ENCODE measurements at places on chromosomes 4 and X. TPM values are rescaled to one million over a fixed set of nuclear protein-coding genes. Genes with fewer than 3 reads are reported as not detected.

ABRAXAS1 gene
- 7.8 TPM for total RNA-seq

STATH gene
- total RNA-seq: not detected

LGI2 gene
- total RNA-seq: not detected

DCAF8L2 gene
- not detected for total RNA-seq

F8 gene
- total RNA-seq: 1.3 TPM

GRCh38 chr4:101345596-101346350 is 1.6 kb downstream of the PPP3CA start:
- H3K36me3 ChIP-seq: no peaks in the 10 kb centered on the region
- H3K27ac ChIP-seq: peak overlapping the region; percentile 89
- peaks cover 62% of the 10 kb centered on the region for H3K4me1 ChIP-seq
- DNase-seq: peak; percentile 36

GRCh38 chrX:18933617-18934016 is 50.3 kb downstream of the PHKA2 start:
- no peak overlapping the region for H3K4me3 ChIP-seq
- H3K4me1 ChIP-seq: no peaks in the 10 kb centered on the region
- no peaks in the 10 kb centered on the region for H3K27me3 ChIP-seq
- no peak for DNase-seq
- no peak overlapping the region for H3K27ac ChIP-seq

GRCh38 chr4:140806163-140806562 is 50.0 kb upstream of the TBC1D9 start:
- peaks cover 29% of the 10 kb centered on the region for H3K27me3 ChIP-seq
- no peak overlapping the region for H3K27ac ChIP-seq
- H3K4me1 ChIP-seq: peaks cover 8% of the 10 kb centered on the region
- no peaks in the 10 kb centered on the region for H3K36me3 ChIP-seq

- no peak for DNase-seq
- H3K4me1 ChIP-seq: no peaks in the 10 kb centered on the region
- H3K4me3 ChIP-seq: no peak overlapping the region
- no peaks in the 10 kb centered on the region for H3K36me3 ChIP-seq
Observed at GRCh38 chrX:114619874-114620273, 36.0 kb downstream of the HTR2C start.

DNA sequence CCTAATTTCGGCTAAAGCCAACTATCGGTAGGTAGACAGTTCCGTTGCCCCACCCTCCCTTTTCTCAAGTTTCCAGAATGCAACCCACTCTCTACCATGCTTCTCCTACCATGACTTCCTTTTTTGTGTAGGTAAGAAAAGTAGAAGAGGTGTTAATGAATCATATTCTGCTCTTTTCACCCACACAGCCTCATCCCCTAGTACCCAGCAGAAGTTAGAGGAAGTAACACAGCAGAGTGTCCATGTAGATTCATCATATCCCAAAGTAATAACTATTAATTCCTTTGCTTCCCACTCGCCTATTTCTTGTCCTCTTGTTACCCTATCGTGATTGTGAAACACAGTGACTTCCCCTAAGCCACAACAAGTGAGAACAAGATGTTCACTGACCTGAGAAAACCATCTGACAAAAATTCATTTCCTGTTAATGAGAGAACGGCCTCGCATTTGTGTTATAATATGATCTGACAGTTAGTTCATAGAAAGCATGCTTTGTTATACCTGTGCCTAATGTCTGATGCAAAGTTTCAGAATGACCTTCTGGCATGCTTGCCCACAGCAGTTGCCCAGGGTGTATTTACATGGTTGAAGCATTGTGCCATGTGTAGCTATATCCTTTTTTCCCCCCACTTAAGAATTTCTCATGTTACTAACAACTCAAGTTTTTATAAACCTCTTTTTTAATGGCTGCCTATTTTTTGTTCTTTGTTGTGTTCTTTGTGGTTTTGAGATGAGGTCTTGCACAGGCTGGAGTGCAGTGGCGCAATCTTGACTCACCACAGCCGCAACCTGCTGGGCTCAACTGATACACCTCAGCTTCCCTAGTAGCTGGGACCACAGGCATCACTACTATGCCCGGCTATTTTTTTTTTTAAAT is 185.6 kb downstream of the RAP1GDS1 start:
- peaks cover 19% of the 10 kb centered on the region for H3K4me1 ChIP-seq
- peaks cover 35% of the 10 kb centered on the region for H3K36me3 ChIP-seq
- H3K27me3 ChIP-seq: no peaks in the 10 kb centered on the region
- H3K27ac ChIP-seq: no peak overlapping the region
- H3K4me3 ChIP-seq: no peak overlapping the region

DNA sequence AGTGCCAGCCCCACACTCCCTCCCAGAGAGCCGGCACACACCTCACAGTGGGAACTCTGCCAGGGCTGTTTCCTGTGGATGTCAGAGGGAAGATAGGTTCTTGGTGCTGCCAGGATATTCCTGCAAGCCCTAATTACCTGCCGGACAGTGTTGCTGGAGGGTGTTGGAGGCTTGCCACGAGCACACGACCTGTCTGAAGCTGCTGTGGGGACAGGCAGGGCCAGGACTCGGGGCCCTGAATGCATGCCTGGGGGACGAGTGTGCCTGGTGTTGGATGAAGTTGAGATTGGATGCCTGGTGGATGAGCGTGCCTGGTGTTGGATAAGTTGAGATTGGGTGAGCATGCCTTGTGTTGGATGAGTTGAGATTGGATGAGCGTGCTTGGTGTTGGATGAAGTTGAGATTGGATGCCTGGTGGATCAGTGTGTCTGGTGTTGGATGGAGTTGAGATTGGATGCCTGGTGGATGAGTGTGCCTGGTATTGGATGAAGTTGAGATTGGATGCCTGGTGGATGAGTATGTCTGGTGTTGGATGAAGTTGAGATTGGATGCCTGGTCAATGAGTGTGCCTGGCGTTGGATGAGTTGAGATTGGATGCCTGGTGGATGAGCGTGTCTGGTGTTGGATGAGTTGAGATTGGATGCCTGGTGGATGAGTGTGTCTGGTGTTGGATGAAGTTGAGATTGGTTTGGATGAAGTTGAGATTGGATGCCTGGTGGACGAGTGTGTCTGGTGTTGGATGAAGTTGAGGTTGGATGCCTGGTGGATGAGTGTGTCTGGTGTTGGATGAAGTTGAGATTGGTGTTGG is 23.2 kb upstream of the UVSSA start:
- H3K4me1 ChIP-seq: no peaks in the 10 kb centered on the region
- H3K27ac ChIP-seq: no peak overlapping the region
- H3K27me3 ChIP-seq: no peaks in the 10 kb centered on the region
- H3K36me3 ChIP-seq: peaks cover 19% of the 10 kb centered on the region

GRCh38 chr4:107125496-107125895 is 89.4 kb upstream of the DKK2 start:
- H3K36me3 ChIP-seq: no peaks in the 10 kb centered on the region
- H3K4me1 ChIP-seq: peaks cover 73% of the 10 kb centered on the region
- peak; percentile 22 for DNase-seq
- no peaks in the 10 kb centered on the region for H3K27me3 ChIP-seq

- peak; percentile 82 for DNase-seq
- H3K36me3 ChIP-seq: no peaks in the 10 kb centered on the region
- peak overlapping the region; percentile 75 for H3K27ac ChIP-seq
- H3K4me1 ChIP-seq: peaks cover 9% of the 10 kb centered on the region
- H3K4me3 ChIP-seq: no peak overlapping the region
- H3K27me3 ChIP-seq: no peaks in the 10 kb centered on the region
Observed at GRCh38 chrX:54076903-54077302, 32.6 kb upstream of the PHF8 start.

GRCh38 chr4:3263876-3264193 is 14.9 kb downstream of the MSANTD1 start:
- H3K4me3 ChIP-seq: no peak overlapping the region
- H3K27ac ChIP-seq: no peak overlapping the region
- H3K27me3 ChIP-seq: peaks cover 25% of the 10 kb centered on the region
- no peaks in the 10 kb centered on the region for H3K4me1 ChIP-seq
- H3K36me3 ChIP-seq: no peaks in the 10 kb centered on the region
- no peak for DNase-seq

DNA sequence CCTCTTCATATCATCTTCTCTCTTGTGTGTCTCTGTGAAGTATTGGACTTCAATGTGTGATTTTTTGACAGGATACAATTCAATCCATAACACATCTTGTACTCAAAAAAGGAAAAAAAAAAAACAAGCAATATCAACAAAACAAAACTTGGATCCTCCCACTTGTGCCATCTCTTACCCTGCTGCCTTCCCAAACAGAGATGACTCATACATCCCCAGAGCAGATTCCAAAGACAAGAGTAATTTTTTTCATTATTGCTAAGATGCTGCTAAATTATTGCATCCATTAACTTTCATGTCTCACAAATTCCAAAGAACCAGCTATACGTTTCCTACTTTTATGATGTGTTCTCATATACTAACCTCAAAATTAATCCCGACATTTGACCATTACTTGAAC is 479.2 kb downstream of the GBA3 start:
- H3K36me3 ChIP-seq: 0 out of 2 replicates have a peak, but pooled peaks cover 2% of the 10 kb centered on the region
- no peak overlapping the region for H3K27ac ChIP-seq
- no peaks in the 10 kb centered on the region for H3K27me3 ChIP-seq
- H3K4me1 ChIP-seq: no peaks in the 10 kb centered on the region
- no peak for DNase-seq
- H3K4me3 ChIP-seq: no peak overlapping the region

DNA sequence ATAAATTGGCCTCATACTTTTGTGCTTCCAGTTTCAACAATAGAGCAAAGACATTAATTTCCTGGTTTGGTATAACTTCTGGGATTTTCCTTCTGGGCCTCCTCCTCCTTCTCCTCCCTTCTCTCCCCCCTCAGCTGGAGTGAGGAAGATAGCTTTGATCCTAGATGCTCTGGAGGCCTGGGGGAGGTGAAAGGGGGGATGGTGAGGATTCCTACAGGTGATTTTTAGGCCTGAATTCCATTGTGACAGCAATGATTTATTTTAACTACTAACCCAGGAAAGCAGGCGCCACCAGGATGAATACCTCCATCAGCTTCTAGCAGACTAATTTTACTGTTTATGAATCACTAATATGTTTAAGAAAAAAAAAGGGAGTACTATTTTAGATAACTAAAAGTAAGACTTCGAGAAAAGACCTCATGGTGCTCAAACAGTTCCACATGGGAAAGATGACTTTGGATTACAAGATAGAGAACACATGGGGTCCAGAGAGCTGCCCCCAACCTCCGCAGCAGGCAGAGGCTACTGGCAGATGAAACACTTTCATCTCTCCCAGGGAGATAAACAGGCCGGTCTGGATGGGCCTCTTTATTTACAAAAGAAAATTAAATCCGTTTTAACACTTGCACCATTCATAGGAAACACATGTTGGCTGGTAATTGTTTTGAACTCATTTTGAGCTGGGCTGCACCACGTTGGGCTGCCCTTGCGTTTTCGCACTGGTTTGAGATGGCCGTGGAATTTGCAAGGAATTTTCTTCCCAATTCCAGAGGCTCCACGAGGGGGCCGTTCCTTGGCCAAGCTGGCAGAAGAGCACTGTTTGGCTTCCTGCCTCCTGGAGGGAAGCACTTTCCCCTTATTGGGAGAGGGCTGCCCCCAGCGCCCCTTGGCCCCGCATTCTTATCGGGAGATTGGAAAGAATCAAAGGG is 125.1 kb upstream of the STX18 start:
- H3K4me1 ChIP-seq: peaks cover 70% of the 10 kb centered on the region
- H3K27me3 ChIP-seq: peaks cover 2% of the 10 kb centered on the region
- H3K4me3 ChIP-seq: peak overlapping the region; percentile 63
- H3K27ac ChIP-seq: peak overlapping the region; percentile 81
- DNase-seq: peak; percentile 33

Measured in HFFc6 (cell line).